H54 (cell line): ENCODE measurements at places on chromosomes 3 and 15.

GRCh38 chr15:67083135-67083762 lies 17.8 kb downstream of the SMAD3 start:
- no peak for DNase-seq

- no peak for DNase-seq
Measured at GRCh38 chr3:114151091-114151490, 27.8 kb downstream of the DRD3 start.

DNA sequence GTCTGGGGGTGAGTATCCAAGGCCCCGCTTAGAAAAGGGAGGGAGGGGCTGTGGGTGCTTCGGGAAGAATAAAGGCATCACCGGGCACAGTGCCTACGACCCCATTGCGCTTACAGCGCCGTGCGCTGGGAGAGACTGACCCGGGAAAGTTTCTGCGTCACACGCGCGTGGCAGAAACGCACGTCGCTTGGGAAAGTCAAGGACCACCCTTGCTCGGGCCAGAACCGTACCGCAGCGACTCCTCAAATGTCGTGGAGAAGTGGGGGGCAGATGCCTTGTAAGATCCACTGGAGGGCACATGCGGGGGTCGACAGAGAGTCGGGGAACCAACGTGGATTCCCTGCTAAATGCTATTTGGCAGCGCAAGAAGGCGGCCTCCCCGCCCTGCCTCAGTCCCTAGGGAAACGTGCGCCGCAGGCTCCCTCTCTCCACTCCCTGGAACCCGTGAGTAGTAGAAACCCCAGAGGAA lies 2.4 kb downstream of the ADAMTS9 start:
- DNase-seq: no peak

GRCh38 chr15:97976766-97977503 lies 16.4 kb downstream of the ARRDC4 start:
- no peak for DNase-seq

- DNase-seq: no peak
Measured at GRCh38 chr3:20047976-20048883, 8.0 kb downstream of the KAT2B start.
